ENCODE measurements at places on chromosomes 16 and 17.

- no peak for DNase-seq
Observed at GRCh38 chr17:41013181-41013580, 4.3 kb upstream of the KRTAP3-1 start.

- no peak for DNase-seq
Observed at GRCh38 chr17:73711184-73711583, 66.9 kb upstream of the SDK2 start.

DNA sequence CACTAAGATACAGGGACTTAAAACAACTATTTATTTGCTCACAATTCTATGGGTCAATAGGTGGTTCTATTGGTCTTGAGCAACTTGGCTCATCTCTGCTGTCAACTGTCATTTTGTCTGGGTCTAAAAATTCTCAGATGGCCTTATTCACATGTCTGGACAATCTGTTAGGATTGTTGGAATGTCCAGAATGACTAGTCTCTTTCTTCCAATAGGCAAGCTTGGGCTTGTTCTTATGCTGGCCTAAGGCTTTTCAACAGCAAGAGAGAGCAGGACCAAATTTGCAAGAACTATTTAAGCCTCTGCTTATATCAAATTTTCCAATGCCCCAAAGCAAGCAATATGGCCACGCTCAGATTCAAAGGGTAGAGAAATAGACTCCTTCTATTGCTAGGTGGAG, 240.9 kb downstream of the KIF2B start:
- no peak for DNase-seq

DNA sequence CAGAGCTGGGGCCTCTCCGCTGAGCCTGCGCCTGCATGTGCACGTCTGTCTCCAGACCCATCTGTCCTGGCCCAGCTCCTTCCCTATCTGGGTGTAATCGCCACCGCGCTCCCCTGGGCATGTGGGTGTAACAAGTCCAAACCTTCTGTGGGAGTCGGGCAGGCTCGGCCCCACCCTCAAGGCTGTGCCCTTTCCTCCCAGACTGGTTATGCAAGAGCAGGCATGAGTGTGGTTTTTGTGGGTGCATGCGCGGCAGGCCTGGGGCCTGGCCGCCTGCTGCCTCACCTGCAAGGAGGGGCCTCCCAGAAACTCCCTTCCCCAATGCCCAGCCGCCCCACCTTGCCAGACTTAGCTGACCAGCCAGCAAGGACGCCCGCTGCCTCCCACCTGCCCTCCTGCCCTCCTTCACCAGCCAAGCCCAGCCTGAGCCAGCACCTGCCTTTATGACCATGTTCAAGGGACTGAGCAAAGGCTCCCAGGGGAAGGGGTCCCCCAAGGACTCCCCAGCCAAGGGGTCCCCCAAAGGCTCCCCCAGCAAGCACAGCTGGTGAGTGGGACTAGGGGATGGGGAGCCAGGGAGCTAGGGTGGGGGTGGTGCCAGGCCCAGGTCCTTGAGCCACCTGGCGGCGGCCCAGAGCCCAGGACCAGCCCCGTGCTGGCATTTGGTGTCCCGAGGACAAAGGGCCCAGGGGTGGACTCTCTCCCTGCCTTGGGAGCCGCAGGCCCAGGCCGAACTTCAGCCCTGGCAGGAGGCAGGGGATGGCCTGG, at the start of gene EVPLL:
TSS of gene EVPLL (plus strand) at position 342 of the 768 bp plus-strand sequence. CDS start 3,160 bp downstream, outside the sequence.
- no peak for DNase-seq

GRCh38 chr17:57572062-57572461, 173.0 kb downstream of the CCDC182 start:
- no peak for DNase-seq

GRCh38 chr17:55605705-55606487, 94.6 kb upstream of the SMIM36 start:
- DNase-seq = no peak

DNA sequence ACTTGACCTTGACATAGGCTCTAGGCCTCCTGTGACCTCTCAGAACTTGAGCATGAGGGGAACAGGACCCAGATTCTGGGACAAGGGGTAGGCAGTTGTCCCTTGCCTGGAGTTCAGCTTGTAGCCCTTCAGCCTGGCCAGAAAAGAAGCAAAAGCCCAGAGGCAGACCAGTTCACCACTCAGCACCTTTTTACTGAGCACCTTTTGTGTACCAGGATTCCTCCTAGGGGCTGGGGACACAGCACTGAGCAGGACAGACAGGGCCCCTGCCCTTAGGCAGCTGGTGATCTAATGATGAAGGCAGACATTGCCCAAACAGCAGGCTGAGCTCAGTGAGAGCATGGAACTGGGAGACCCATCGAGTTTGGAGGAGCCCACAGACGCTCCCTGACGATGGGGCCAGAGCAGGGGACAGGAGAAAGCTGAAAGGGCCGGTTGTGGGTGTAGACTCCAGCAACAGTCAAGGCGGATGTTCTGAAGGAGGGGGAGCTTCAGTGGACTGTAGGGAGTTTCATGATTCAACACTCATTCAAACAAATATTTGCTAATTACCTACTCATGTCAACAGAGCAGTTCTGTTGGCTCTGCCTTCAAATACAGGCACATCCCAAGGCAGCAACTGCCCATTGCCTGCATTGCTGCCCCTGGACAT, 32.0 kb downstream of the SBK1 start:
- DNase-seq = no peak

GRCh38 chr16:20166531-20167235, 93.0 kb upstream of the GPR139 start:
- DNase-seq = no peak

DNA sequence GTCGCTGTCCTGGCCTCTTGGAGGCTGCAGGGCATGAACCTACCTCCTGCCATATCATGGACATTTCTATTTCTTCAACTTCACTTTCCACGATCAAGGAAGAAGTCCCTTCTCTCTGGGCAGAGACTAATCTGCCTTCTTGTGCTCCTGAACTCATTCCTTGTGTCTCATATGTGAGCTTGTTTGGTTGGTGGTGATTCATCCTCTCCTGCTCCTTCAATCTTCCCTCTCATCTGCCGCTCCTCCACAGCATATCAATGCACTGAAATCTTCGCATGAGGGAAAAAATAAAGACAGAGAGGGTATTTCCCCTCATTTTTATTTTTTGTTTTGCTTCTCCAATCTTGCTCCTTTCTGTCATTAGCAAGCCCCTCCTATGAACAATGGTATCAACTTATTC, 571.7 kb upstream of the GOT2 start:
- DNase-seq = no peak

- no peak for DNase-seq
Observed at GRCh38 chr17:82802075-82802780, 37.6 kb downstream of the ZNF750 start.

DNA sequence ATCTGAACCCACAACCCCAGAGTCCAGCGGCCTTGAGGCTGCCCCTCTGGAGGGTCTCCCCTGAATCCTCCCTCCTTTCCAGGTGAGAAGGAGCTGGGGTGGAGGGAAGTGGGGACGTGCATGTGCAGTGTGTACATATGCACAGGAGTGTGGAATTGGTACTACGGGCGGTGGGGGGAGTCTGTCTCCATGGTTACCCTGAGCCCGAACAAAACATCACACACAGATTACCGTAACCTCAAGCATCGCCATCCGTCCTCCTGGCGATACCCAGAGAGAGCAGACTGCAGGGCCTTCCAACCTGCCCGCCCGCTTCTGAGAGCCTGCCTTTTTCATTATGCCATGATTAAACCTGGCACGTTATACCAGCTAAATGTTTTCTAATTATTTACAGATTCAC, 25.1 kb downstream of the GSG1L start:
- no peak for DNase-seq

- DNase-seq = no peak
Observed at GRCh38 chr16:69410219-69410990, 14.0 kb upstream of the CYB5B start.

GRCh38 chr16:74987027-74987681, 2.2 kb upstream of the WDR59 start:
- no peak for DNase-seq

- no peak for DNase-seq
Observed at GRCh38 chr16:19151310-19151709, 16.7 kb upstream of the SYT17 start.

DNA sequence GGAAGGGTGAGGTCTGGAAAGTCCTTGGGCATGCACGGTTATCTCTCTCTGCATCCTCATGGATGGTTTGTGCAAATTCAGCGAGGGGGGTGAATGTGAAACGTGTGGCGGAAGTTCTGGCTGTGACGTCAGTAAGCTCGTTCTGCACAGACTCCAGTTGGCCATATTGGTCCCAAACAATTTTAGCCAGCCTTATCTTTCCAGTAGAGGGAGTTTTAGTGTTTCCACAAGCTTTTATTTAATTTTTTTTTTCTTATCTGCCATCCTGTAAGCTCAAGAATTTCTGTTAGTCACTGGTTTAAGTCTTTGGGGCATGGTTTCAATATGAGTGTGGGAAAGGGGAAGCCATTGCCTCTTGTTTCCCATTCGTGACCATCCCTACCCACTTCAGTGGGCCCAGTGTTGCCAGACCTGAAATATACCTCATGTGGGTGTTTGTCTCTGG, 39.0 kb downstream of the HLF start:
- DNase-seq = peak; percentile 24

DNA sequence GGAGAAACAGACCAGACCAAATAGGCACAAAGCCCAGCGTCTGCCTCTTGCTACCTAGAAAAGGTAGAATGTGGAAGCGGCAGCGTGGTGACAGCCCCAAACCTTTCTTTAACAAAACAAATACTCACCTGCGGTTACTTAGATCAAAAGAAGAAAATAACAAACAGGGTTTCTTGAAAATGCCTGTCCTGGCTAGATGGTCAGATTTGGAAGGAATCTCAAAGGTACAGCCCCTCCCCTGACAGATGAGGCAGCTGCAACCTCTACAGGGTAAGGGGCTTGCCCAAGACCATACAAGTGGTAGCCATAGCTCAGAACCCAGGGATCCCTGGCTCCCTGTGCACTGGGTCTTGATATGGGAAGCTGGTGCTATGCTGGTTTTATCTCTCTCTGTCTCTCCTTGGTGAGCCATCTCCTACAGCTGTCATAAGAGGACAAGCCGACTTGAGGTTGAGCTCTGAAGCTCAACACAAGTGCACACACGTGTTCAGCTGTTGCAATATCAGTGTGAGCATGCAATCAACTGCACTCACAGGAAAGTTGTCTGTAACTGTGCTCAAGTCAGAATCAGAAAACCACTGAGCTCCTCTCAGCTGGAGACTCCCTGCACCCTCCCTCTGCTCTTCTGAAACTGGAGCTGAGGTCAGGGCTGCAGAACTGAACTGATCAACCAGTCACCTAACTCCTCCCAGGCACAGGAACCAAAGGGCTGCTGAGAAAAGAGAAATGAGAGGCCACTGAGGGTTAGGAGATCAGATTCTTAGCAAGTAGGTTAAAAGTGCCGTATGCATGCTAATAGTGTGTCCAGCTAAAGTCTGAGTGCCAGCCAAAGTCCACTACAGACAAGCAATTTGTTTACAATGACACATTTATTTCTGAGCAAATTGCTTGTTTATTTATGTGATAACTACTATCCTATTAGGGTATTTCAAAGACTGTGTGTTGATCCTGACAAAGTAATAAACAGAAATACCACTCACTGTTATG, 6.1 kb upstream of the RNF157 start:
- peak; percentile 96 for DNase-seq

- no peak for DNase-seq
Observed at GRCh38 chr17:80018917-80019651, 16.6 kb downstream of the TBC1D16 start.

DNA sequence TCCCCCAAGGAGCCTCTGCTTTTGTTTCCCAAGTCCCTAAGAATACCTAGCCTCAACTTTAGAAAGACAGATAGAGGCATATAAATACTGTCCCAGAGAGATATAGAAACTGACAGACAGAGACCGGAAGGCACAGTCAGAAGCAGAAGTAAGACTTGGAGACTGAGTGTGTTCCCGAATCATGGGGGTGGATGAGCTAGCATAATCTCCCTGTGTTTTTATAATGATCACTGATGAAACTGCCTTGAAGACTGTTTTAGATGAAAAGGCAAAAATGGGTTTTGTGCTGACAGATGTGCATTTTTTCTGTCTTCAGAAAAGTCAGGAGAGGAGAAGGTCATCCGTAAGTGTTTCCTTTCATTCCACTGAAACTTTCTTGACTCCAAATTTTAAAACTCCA, 8.3 kb upstream of the PSMD3 start:
- DNase-seq = no peak

GRCh38 chr16:31050280-31051030, 17.1 kb downstream of the STX4 start:
- DNase-seq = no peak

GRCh38 chr16:9072806-9073341, 18.6 kb upstream of the HAPSTR1 start:
- DNase-seq = peak; percentile 62

GRCh38 chr16:84785843-84786581, 33.8 kb upstream of the CRISPLD2 start:
- no peak for DNase-seq

- DNase-seq = no peak
Observed at GRCh38 chr16:69711115-69711740, 15.1 kb downstream of the NQO1 start.

DNA sequence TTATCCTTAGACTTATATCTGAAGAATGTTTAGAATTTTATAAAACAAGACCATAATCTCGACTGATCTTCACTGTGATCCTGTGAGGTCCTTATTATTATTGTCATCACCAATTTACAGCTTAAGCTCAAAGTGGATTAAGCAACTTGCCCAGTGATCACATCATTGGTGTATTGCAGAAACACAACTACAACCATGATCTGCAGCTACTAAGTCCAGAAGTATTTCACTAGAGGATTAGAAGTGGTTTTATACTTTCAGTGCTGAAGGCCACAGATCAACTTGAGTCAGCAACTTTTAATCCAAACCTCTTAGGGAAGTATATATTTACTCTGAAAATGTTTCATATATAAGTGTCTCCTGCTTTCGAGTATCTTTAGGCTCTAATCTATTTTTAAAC, 624.3 kb upstream of the SOX9 start:
- DNase-seq = no peak

DNA sequence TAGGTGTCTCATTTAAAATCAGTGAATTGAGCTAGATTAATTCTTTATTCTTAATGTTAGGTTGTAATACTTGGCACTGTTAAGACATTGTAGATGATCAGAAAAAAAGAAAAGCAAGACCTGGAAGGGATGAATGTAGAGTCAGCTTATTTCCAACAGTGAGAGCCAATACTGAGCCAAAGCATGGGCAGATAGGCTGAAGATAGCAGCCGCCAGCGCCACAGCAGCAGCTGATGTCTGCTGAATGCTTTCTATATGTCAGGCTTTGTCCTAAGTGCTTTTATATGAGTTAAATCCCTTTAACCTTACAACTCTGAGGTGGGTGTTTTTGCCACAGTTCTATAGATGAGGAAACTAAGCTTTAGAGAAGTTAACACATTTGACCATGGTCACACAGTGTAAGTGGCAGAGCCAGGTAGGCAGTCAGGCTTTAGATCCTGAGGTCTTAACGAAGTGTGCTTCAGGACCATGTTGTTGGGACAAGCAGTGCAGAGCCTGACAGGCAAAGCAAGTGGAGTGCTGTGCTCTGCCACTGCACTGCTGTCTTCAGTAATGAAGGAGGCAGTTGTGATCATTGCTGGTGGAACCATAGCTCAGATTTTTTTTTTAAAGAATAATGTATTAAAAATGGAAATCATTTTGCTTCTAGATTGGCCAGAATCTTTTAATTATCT, 25.9 kb downstream of the TNRC6A start:
- DNase-seq = no peak
